Stimulated activated CD4-positive, alpha-beta T cell treated with anti-CD3 and anti-CD28 coated beads, Interleukin-15, amount 100 ng/mL, for 1 hour (primary cell): ENCODE measurements at places on chromosomes 3 and 15.

- no peak for DNase-seq
Measured at GRCh38 chr3:129598000-129598381, 8.5 kb downstream of the PLXND1 start.

DNA sequence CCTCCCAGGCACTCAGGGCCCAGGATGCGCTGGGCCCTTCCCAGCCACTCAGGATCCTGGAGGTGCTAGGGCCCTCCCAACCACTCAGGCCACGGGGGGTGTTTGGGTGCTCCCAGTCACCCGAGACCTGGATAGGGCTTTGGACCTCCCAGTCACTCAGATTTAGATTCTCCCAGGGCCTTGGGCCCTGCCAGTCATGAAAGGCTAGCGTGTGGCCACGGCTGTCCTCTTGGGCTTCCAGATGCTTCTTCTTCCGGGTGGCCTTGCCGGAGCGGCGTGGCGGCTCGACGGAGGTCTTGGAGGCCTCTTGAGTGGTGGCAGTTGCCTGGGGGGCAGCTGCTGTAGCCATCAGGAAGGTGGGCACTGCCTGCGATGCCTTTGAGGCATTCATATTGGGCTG is 2.8 kb downstream of the MAGEL2 start:
- no peak for DNase-seq

DNA sequence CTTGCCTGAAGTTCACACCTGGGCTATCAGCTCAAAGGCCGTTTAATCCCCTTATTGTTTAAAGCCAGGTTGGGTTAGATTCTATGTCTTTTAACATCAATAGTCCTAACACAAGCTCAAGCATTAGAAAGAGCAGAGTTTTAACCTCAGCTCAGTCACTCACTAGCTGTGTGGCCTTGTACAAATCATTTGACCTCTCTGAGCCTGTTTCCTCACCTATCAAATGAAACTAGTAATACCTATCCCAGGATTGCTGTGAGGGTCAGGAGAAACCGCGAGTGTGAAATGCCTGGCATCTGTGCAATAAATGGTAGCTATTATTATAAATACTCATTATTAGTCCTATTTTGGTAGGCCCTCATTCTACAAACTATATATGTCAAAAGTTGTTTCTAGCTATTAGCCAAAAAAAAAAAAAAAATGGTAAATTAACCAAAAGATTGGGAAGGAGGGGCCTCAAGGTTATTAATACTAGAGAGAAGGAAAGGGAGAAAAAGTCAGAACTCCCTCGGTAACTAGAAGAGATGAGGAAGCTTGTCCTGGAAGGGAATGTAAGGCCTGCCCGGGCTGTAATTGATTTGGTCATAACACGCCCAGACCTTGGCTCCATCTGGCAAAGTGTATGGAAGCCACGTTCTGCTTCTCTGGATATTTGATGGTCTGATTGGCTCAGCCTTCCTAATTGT is 510.5 kb upstream of the PROK2 start:
- DNase-seq: no peak

GRCh38 chr3:33057320-33058298 is 39.3 kb downstream of the GLB1 start:
- no peak for DNase-seq

DNA sequence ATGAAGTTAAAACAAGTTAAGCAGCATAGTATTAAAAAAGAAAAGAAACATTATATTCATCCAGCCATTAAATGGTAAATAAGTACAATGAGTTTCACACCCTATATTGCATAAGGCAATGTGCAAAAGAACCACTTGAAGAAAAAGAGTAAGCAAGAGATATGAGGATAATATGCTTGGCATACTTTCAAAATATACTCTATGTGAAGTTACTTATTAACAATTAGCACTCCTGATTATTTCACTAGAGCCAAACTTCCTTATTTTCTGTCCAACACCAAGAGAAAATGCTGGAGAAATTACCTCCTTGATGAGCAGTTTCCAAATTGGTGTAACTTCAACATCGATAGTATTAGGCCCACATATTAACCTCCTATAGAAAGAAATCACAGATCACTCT is 63.7 kb downstream of the ATP13A4 start:
- DNase-seq: no peak

DNA sequence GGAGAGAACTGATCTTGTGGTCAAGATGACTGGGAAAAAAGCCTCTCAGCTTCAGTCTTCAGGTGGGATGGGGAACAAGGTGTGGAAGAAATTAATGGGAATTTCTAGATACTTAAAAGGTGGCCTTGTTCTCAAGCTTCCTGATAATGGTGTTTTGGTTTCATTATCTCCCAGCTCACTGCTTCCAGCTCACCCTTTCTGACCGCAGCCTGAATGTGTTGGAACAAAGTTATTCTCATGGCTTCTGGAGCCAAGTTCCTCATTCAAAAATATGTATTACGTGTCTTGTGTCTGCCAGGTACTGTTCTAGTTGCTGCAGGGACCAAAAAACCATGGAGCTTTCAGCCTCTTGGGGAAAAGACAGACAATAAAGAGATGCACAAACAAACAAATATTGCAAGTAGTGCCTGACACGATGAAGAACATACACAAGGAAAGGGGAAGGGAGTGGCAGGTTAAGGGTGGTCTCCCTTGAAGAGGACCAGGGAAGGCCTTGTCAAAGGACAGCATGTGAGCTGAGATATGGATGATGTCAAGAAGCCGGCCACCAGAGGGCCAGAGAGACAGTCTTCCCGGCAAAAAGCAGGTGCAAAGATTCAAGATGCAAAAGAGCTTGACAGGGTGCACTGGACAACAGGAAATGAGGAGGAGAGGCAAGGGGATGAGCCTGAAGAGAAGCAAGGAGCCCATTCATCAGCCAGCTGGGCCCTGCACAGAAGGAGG is 35.5 kb downstream of the ARRDC4 start:
- DNase-seq: no peak

- DNase-seq: no peak
Measured at GRCh38 chr3:118772547-118773011, 262.1 kb downstream of the IGSF11 start.

DNA sequence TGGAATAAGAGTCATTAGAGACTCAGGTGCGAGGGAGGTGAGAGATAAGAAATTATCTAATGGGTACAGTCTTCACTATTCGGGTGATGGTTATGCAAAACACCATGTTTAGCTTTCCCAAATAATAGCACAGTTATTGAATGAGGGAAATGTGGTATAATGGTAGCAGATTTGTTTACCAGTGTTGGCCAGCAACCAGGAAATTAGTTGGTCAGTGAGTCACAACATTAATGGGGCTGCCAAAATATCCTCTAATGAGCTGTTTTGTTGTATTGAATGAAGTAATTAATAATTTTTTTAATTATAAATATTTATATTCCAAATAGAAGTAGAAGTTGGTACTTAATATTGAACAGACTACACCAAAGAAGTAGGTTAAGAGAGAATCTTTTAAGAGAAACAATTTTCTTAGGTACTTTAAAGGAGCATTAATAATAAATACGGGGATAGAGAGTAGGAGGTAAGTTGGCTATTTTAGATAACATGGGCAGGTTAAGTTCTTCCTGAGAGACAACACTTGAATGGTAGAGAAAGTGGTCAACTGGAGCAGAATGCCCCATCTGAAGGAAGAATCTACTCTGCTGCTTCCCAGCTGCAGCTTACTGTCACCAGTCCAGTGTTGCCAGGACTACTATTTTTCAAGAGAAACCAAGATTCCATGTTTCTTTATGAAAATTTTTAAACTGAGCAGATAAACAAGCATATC is 218.8 kb downstream of the UBE2E2 start:
- DNase-seq: no peak

DNA sequence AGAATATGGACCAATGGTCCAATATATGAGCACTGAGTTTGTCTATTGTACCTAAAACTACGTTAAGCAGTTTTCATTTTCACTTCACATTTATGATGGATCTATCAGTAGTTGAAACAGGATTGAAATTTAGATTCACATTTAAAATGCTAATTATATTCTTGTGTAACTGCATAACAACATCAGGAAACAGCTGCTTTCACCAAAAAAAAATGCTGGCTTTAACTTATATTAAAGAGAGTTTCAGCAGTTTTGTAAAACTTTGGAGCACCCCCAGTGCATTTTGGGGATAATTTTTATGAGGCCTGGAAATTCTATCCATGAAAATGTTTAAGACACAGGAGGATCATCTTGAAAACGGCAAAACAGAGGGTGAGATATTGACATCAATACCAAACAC is 142.8 kb upstream of the ROBO2 start:
- no peak for DNase-seq

GRCh38 chr15:63454503-63455211 is 49.7 kb upstream of the USP3 start:
- DNase-seq: no peak

DNA sequence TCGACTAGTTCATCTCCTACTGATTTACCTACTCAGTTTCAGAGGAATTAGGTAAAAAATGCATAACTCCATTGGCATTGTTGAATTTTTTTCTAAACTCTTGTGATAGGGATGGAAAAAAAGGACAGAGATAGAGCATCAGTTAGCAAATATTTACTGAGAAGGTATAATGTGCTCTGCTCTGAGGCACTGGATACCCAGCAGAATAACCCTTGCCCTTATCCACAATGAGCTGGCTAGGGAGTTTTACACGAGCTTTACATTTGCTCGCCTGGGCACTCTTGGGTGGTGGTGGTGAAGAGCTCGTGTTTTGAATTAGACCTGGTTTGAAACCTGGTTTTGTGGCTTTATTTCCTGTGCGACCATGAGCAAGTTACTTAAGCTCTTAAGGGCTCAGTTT is 149.6 kb downstream of the RORA start:
- DNase-seq: no peak

DNA sequence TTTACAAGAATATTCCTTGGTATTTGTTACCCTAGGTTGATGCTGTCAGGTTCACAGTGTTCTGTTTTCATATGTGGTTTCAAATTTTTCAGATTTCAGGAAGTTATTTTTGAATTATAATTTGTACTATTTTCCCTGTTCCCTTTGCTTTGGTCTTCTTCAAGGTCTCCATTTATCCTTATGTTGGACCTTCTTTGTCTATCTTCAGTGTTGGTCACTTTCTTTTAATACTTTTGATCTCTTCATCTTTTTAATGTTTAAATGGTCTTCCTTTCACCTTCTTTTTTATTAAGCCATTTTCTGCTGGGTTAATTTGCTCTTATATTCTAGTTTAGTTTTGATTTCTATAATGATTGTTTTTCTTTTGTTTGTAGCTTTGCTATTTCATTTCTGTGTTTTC is 61.3 kb downstream of the KLHL25 start:
- no peak for DNase-seq

GRCh38 chr15:56076640-56077039 is 83.2 kb upstream of the NEDD4 start:
- no peak for DNase-seq

DNA sequence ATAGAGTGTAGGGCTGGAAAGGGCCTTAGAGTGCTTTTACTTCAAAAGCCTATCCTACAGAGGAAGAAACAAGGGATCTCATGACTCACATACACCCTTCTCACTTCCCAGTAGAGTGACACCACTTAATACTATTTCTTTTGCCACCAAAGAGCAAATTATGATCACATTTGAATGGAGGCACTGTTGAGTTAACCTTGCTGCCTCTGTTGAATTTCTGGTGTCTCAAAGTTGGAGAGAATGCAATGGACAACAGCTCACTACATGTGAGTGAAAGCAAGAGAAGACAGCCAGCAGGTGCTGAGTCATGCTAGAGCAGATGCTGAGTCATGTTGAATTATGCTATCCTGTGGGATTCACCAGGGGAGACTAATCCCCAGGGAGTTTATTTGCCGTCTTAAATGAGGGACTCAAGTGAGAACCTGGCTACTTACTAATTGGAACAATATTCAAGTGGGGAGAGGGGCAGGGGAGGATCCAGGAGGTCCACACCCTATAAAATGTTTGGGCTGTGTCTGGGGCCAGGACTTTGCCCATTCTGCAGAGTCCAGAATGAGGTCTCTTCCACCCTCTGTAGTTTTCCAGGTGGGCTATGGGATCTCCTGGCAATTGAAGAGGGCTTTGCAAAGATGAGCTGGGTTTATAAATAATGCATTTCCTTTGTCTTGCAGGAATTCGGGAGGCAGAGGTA is 35.8 kb downstream of the ST8SIA2 start:
- no peak for DNase-seq

GRCh38 chr3:114213292-114213626 is 24.1 kb downstream of the ZNF80 start:
- DNase-seq: no peak

DNA sequence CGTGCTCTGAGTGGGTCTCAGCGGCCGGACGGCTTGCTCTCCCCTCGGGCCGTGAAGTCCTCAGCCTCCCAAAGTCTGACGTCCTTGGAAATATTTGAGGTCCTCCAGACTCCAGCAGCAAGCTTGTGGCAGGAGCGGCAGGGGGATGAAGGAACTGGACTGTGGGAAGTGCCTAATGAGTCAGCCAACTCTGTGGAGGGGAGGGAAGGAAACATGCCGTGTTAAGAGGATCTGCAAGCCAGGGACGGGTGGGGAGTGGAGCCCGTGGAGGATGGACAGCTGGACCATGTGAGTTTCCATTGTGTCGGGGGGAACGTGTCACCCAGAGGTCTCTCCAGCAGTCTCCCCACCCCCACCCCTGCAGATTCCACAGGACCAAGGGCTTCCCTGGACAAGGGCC is 39.4 kb upstream of the IDH2 start:
- no peak for DNase-seq

DNA sequence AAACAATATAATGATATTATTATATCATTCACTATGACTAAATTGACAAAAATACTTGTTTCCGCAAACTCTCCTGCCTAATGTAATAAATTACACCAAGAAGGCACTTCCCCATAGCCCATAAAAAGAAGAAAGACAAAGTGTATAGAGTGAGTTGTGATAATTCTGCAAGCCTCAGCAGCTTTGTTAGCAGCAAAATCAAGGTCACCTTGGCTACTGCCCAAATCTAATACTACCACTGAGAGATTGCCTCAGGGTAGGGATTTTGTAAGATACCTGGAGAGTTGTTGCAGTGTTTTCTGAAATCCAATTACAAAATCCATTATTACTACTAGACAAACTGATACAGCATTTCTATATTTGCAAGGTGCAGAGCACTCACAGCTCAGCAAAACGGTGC is 503.5 kb downstream of the FGF12 start:
- DNase-seq: no peak

DNA sequence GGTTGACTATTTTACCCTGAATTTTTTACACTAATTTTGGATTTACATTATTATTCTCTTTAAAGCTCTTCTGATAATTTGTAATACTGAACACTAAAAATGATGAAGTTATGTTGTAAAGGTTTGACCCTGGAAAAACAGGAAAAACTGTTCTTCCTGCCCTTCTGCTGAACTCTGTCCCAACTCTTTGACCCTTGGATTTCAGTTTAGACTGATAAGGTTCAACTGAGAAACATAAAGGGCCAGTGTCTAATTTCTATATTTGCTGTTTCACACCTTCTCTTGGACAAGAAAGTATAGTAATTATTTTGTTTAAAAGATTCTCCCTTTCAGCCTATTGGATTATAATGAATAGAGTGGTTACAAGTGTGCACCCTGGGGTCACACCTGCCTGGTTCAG is 12.8 kb upstream of the TMOD3 start:
- DNase-seq: no peak
